ENCODE measurements at places on chromosomes 3 and 15.

GRCh38 chr3:181173227-181173626 is 183.7 kb upstream of the DNAJC19 start:
- DNase-seq, result no peak

GRCh38 chr15:66095871-66096687 is 157.5 kb downstream of the MEGF11 start:
- no peak for DNase-seq

DNA sequence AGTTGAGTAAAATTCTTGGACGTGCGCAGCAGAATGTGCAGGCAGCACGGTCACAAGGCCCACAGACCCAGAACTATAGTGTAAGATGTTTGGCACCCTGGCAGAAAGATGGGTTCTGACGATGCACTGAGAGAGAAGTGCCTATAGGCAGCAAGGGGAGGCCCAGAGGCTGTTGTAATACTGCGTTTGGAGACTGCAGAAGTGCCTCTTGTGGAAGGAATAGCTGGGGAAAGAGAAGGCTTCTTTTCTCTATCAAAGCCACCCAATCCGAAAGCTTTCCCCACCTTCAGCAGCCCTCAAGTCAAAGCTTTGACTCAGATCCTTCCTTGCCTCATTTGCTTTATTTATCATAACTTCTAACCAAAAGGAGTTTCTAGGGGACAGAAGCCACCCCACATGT is 5.2 kb upstream of the SIN3A start:
- no peak for DNase-seq

DNA sequence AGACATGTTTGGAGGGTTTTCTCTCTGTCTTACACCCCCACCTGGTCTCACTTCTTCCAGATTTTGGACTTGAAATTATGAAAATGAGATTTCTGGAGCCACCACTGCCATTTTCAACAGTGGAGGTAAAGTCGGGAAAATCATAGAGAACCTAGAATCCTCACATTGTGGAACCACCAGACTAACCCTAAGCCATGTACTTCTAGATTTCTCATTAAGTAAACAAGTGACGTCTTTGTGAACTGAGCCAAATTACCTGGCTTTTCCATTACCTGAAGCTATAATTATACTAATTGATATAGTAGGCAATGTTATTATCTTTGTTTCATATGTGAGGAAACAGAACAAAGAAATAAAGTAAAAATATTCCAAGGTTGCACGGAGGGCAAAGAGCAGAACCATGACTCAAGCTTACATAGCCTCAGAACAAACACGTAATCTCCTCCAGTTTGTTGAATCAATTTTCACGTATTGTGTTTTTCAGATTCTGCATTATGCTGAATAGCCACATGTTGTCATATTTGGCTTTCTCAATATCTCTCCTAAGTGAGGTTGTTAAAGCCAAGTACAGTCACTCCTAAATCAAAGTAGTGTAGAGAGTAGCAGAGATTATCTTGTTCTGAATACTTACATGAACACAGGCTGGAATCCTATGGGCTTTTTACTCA is 101.3 kb upstream of the CMC1 start:
- DNase-seq, result no peak

DNA sequence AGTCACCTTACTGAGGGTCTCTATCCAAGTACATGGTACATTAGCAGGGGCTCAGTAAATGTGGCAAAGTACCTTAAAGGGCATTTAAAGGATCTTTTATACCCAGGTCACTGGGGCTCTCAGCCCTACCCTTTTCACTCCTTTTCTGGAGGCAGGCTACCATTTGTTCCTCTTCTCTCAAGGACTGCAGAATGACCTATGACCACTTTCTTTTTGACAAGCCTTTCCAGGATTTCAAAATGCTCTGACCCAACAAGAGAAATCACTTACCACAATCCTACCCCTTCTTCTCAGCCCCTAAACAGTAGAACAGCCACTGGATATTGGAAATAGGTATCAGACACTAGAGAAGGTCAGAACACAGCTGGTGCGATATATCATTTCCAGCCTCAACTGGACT is 221.8 kb upstream of the TPRG1 start:
- no peak for DNase-seq

- no peak for DNase-seq
Observed at GRCh38 chr3:52017586-52017985, 21.9 kb upstream of the RPL29 start.

DNA sequence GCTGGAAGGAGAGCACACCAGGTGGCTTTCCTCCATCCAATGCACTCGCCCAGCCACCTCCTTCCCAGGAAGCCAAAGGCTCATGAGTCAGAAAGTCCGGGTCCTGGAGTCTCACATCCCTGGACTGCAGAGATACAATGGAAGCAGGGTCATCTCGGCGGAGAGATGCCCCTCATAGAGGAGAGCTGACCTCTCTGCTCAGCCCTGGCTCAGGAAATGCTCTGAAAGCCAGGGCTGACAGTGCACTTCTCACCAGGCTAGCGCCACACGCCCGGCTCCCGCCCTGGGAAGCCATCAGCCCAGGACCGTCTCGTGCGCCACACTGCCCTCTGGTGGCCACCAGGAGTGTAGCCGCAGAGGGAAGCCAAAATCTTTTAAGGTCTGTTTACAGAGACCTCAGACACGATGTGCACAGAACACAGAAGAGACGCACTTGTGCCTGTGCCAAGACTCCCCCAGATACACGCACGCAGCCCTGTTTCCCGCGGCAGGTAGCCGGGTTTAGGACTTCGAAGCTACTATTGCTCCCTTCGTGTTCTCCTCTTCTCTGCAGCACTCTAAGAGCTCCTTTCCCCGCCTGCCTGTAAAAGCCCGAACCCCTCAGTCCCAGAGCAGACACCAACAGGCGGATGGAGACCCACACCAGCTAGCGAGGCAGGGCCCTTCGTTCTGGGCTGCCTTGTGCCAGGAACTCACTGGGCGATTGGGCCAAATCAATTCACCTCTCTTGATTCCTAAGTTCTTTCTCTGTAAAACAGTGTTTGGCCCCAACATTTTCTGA is 9.7 kb downstream of the NTRK3 start:
- peak; percentile 68 for DNase-seq

GRCh38 chr15:50556642-50557371 is 10.3 kb upstream of the USP50 start:
- DNase-seq, result no peak

DNA sequence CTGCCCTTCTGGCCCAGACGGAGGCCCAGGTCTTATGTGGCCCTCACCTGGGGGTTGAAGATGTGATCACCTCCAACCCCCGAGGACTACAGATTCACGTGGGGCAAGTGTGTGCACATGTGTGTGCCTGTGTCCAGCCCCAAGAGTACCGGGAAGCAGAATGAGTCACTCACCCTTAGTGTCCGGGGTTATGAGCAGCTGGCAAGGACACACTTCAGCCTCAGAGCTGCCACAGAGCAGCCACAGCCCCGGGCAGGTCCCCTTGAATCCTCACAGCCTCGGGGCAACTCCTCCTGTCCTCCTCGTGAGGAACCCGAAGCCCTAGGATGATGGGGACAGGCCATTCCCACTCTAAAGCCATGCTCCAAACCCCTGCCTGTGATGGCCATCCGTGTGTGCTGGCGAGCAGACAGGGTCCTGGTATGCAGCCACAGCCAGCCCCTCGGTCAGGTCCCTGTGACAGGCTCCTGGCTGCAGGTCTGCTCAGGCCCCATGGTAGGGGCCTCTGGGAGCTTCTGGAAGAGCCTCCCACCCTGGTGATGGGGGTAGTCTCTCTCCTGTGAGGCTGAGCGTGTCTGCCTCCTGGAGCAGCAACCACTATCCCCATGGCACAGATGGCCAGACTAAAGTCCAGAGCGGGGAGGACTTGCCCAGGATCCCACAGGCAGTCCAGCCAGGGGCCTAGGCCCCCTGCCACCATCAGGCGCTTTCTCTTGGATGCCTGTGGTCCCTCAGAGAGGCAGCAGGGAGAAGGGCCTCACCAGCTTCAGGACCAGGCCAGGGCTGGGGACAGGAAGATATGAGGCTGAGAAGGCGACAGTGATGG is 852 bp downstream of the STAB1 start:
- no peak for DNase-seq

DNA sequence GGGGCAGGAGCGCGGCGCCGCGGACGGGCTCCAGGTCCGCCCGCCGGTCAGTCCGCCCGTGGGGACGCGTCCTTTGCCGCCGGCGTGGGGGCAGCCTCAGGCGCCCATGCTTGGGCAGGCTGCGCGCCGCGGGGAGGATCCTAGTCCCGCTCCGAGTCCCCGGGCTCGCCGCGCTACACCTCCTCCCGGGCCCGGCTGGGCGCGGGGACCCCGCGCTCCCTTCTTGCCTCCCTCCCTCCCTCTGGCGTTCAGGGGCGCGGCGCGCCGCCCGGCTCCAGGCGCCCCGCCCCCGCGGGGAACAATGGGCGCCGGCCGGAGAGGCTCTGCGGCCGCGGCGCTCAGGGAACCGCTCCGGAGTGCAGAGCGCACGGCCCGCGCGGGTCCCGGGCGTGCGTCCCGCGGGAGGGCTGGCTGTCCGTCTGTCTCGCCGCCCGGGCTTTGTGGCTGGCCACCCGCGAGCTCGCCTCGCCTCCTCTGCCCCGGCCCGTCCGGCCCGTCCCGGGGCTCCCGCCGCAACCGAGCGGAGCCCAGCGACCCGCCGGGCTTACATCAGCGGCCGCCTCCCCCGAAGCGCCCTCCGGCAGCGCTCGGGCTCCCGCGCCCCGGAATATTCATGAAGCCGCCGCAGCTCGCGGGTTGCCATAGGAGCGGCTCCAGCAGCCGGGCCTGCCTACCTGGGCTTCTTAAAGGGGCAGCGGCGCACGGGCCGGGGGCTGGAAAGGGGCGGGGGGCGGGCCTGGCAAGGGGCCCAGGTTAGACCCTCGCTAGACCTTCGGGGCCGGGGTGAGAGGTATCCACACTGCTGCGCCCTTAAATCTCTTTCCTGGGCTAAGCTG is at the start of gene HCN4:
HCN4 (minus strand) TSS at position 658 of the 836 bp plus-strand sequence. CDS start 688 bp downstream, outside the sequence.
- no peak for DNase-seq

DNA sequence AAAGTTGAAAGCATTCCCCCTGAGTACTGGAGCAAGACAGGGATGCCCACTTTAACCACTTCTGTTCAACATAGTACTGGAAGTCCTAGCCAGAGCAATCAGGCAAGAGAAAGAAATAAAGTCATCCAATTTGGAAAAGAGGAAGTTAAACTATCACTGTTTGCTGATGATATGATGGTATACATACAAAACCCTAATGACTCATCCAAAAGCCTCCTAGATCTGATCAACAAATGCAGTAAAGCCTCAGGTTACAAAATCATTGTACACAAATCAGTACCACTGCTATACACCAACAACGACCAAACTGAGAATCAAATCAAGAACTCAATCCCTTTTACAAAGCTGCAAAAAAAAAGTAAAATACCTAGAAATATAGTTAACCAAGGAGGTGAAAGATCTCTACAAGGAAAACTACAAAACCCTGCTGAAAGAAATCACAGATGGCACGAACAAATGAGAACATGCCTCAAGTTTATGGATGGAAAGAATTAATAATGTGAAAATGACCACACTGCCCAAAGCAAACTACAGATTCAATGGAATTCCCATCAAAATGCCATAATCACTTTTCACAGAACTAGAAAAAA is 40.3 kb downstream of the RPL39L start:
- no peak for DNase-seq

DNA sequence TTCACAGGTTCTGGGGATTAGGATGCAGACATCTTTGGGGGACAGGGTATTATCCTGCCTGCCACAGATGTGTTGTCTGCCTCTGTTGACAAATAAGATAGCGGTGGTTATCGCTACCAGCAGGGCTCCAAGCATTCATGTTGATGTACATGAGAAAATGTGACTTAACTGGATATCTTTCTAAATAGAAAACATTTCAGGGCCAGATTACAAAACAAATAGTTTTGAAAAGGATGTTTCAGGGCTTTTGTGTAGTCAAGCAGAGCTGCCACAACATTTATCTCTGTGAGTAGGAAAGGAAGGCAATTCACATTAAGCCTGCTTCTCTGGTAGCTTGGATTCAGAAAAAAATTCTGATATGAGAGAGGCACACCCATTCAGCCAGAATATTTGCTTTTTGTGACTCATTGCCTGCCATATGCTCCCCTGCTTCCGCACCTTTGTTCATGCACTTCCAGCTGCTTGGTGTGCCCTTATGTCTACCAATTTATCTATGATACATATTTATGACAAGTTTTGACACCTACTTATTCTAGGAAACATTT is 22.8 kb downstream of the PLS1 start:
- no peak for DNase-seq

GRCh38 chr3:7439101-7439680 is 578.3 kb downstream of the GRM7 start:
- DNase-seq, result no peak

- no peak for DNase-seq
Observed at GRCh38 chr15:92670621-92671020, 15.0 kb upstream of the FAM174B start.

- no peak for DNase-seq
Observed at GRCh38 chr3:171267104-171267503, 193.1 kb downstream of the TNIK start.

GRCh38 chr3:79257791-79258190 is 510.0 kb downstream of the ROBO1 start:
- no peak for DNase-seq

DNA sequence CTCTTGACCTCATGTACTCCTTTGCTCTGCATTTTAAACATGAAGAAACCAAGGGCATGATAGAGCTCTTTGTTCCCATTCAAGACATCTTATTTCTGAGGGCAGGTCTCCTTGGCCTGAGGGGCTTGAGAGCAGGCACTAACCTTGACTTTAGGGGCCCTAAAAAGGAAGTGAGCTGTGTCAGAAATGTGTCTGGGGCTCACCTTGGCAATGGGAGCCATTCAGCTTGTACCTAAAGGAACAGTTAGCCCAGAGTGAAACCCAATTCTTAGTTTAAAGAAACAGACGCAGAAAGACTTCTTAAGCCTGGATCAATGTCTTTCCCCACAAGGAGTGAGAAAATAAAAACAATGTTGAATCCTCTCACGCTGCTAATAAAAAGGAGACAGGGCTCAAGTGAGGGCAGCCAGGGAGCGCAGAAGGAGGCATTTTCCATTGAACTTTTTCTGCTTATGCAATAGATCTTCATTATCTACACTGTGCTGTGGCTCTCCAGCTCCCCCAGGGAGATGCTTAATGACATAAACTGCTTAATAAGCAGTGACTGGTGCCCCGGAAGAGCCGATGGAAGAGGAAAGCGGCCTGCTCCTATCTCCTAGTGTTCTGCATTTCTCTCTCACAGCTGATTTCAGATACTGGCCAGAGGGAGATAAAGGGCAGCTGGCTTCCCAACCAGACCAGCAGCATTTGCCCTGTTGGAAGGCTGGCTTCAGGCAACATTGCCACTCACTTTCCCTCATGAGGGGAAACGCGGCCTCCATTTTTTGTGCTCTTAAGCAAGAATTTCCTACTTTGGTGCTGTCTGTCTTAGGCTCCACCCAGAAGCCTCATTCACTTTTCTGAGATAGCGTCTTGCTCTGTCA is 152.0 kb downstream of the OPA1 start:
- DNase-seq, result no peak

- no peak for DNase-seq
Observed at GRCh38 chr3:119911748-119912147, 129.8 kb downstream of the NR1I2 start.

DNA sequence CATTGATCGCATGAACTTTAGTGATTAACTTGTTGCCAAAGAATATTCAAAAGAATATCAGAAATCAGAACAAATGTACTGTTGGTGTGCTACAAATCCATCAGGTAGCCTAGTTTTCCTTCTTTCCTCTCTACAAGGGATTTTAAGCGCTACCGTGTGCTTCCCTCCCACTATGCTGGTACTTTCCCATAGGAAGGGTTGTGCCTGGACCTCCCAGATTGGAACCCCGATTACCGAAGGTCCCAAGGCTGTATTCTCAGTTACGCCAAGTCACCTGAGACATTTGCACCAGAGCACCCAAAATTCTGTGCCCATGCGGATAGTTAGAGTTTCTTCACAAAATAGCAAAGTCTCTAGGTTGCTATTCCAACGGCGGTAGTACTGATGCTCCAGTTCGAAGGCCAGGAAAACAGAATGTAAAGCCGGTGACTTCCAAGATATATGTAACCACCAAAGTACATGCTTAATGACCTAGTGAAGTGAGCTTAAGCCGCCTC is 23.4 kb upstream of the GATM start:
- DNase-seq, result no peak
